Right lobe of liver (tissue), 6 donors: ENCODE measurements at places on chromosomes 16 and 17. TPM values are rescaled to one million over a fixed set of nuclear protein-coding genes. Genes with fewer than 3 reads are reported as not detected.

- no peaks in the 10 kb centered on the region for H3K4me1 ChIP-seq
- H3K27ac ChIP-seq, result no peak overlapping the region
- no peaks in the 10 kb centered on the region for H3K27me3 ChIP-seq
- no peak overlapping the region for H3K4me3 ChIP-seq
These were observed 8.9 kb downstream of the CCP110 start for GRCh38 chr16:19532601-19533000.

- H3K36me3 ChIP-seq, result no peaks in the 10 kb centered on the region
- no peak overlapping the region for H3K27ac ChIP-seq
- no peaks in the 10 kb centered on the region for H3K27me3 ChIP-seq
- no peaks in the 10 kb centered on the region for H3K4me1 ChIP-seq
- no peak for DNase-seq
- no peak overlapping the region for H3K4me3 ChIP-seq
These were observed 50.0 kb upstream of the N4BP1 start for GRCh38 chr16:48659940-48660339.

DNA sequence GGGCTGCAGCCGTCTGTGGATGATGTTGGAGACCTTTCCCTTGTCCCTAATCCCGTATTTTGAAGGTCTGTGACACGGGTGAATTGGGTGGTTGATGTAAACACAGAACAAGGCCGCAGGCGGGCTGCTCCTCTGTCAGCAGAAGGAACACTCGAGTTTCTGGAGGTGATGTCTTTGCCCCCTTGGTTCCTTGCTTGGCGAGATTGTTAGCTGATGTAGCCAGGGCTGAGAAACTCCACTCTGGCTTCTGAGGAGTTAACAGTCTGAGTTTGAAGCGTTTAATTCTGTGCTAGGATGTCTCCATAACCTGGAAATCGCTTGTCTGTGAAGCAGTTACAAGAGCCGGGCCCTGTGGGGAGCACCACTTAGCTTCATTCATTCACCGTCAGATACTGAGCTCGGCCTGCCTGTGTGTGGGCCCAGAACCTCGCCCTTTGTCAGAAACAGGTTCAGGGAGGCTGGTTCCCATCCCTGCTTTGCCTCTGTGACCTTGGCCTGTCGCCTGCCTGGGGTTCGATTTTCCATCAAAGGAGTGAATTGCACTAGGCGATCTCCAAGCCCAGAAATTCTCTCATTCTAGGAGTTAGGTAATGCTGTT is 1.3 kb downstream of the MAPK8IP3 start:
- no peak for DNase-seq
- H3K36me3 ChIP-seq, result no peaks in the 10 kb centered on the region
- H3K27me3 ChIP-seq, result no peaks in the 10 kb centered on the region
- no peaks in the 10 kb centered on the region for H3K4me1 ChIP-seq

CRYBA1 gene
- not detected for total RNA-seq

- no peak overlapping the region for H3K27ac ChIP-seq
- DNase-seq, result no peak
- H3K4me3 ChIP-seq, result no peak overlapping the region
- no peaks in the 10 kb centered on the region for H3K27me3 ChIP-seq
- no peaks in the 10 kb centered on the region for H3K4me1 ChIP-seq
These were observed 13.0 kb upstream of the STH start for GRCh38 chr17:45986056-45986455.
